NCI-H2081 treated with DMSO at 0.1 percent for 48 hours (cell line): ENCODE measurements at places on chromosomes 4 and X.

GRCh38 chr4:70613306-70614183 lies 15.0 kb upstream of the ENAM start:
- DNase-seq, result no peak

DNA sequence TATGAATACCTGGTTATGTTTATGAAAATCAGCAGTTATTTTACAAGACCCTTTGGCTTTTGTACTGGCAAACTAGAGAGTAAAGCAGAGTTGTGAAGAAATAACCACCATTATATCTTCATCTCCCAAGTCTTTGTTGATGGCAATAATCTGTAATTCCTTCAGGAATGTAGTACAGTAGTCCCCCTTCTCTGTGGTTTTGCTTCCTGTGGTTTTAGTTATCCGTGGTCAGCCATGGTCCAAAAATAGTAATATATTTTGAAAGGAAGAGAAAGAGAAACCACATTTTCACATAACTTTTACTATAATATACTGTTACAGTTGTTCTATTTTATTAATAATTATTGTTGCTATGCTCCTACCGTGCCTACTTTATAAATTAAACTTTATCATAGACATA lies 27.8 kb downstream of the BANK1 start:
- no peak for DNase-seq

GRCh38 chr4:185576962-185577950 lies 41.9 kb upstream of the PDLIM3 start:
- no peak for DNase-seq

DNA sequence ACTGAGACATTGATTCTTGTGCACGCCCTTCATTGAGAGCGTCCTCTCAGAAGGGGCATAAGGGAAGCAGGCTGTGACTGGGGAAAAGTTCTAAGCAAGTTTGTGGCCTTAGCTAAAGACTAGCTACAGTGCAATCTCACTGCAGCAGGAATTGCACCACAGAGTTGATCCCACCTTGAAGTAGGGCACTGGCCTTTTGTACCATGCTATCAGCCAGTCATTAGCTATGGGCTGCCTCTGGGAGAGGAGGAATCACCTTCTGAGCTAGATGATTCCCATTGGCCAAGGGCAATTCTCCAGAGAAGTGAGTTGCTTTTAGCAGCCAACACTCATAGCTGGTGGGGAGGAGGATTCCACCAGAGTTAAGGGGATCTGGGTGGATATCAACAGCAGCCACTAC lies 142.6 kb upstream of the SCML1 start:
- no peak for DNase-seq

GRCh38 chrX:133677123-133678063 lies 262.1 kb upstream of the GPC4 start:
- no peak for DNase-seq

DNA sequence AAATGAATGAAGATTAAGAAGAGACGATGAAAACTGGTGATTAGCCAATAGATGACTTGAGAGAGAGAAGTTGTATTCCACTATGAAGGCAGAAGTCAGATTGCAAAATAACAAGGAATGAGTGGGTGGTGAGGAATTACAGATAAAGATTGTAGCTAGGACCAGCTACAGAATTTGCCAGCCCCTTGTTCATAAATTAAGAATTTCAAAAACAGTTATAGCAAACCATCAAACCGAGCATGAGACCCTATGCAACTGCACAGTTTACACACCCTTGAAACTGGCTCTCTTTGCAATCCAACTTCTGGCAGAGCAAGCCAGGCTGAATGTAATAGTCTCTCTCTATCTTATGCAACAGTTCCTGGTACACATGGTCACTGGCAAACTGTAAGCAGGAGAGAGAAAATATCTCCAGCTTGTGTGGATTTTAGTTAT lies 35.2 kb downstream of the STAP1 start:
- no peak for DNase-seq

DNA sequence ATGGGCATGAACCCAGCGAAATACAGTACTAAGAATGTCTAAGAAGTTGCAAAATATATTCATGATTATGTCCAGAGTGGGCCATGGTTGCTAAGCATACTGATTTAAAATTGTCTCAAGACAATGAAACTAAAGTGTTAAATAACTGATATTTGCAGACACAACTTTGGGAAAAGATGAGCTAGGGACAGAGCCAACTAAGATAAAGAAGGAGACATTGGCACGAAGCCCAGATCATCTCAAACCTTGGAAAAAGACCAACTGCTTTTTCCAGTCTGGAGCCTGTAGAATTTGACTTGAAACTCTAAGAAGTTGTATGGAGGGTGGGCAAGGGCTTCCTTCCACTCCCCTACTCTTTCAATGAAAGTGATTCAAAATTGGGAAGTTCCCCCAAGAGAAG lies 108.5 kb upstream of the GLRA2 start:
- DNase-seq, result no peak

- DNase-seq, result no peak
Measured at GRCh38 chrX:48022738-48023137, 15.9 kb downstream of the SPACA5 start.

DNA sequence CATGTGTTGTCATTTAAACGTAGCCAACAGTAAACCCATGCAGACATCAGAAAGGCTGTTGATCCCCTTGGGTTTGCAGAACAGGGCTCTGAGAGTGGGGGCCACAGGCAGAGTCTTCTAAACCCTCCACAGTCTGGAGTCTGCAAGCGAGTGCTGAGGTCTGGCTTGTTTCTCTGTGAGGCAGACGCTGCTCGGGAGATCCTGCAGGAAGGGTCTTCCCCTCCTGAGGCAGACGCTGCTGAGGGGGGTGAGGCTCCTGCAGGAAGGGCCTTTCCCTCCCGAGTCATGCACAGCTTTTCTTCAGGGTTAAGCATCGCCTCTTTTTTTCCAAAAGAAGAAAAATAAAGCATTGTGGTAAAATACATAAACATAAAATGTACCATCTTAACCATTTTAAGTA lies 17.1 kb upstream of the PDE6B start:
- DNase-seq, result no peak

- DNase-seq, result no peak
Measured at GRCh38 chrX:47206316-47206715, 12.2 kb upstream of the CDK16 start.

- DNase-seq, result no peak
Measured at GRCh38 chrX:101595739-101596419, 21.9 kb downstream of the ARMCX6 start.

DNA sequence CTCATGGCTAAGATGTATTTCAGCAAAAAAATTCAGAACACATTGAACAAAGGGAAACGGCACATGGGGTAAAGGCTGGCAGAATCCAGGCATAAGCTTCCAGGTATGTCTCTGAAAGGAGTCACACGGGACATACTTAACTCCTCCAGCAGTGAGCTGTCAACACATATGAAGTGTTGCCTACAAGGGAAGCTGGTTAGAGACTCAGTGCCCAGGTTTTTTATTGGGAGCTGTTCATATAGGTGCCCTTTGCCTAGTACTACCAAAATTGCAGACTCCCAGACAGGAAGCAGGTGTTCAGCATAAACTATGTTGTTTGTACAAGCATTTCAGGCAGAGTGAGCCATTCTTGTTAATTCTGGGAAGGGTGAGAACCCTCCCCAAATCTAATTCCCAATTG lies 77.4 kb upstream of the PUDP start:
- peak; percentile 72 for DNase-seq

DNA sequence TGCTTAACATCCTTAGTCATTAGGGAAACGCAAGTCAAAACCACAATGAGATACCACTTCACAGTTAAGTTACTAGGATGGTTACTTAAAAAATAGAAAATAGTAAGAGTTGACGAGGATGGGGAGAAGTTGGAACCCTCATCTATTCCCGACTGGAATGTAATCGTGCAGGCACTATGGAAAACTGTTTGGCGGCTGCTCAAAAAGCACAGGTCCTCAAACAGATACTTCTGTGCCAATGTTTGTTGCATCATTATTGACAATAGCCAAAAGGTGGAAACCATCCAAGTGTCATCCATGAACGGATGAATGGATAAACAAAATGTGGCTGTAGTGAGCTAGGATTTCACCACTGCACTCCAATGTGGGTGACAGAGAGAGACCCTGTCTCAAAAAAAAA lies 11.7 kb downstream of the CTAG1B start:
- no peak for DNase-seq

DNA sequence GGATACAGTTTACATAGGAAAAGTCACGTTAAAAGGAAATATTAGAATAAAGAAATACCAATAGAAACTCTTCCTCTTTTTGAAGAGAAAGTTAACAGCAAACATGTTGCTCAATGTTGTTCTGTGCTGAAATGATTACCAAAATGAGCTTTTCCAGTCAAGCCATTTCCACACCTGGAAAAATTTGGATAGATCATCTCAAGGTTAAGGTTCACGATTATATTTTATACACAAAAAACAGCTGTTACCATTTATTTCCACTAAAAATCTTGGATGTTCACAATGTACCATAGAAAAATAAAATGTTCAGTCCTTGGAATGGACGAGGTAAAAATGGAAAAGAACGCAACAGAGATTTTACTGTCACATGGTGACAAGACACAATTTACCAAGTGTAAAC lies 218.7 kb downstream of the SCFD2 start:
- no peak for DNase-seq

DNA sequence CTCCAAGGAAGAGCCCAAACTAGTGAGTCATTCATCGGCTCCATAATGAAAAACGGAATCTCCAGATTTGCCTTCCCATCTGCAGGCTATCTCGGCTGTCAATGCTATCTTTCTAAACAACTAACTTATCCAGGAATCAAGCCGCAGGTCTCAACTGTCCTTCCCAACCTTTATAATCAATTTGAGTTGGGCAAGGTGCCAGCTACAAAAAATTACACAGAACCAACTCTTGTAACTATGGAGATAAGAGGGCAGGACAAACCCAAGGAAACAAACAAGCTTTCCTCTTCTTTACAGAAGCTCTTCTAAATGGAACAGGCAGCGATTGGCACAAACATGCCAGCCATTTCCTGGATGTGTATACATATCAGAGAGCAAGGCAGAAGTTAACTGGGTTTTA lies 61.2 kb upstream of the RAI2 start:
- DNase-seq, result no peak

DNA sequence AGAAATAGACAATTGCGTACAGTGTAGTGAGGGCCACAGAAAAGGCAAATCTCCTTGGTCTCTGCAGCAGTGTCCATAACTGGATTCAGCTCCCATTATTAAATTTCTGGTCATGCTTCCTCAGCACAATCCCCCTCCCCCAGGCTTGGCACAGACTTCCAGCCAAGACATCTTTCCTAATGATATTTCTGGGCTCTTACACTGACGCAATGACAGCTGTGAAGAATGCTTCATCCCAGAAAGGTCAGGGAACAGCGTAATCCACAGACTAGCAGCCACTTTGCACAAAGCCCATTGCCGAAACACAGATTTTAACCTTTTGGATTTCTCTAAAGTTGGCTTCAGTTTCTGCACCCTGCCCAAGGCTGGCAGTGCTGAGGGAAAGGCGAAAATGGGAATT lies 597.6 kb upstream of the CPEB2 start:
- DNase-seq, result no peak

GRCh38 chrX:38233891-38234667 lies 13.4 kb upstream of the SRPX start:
- DNase-seq, result no peak

DNA sequence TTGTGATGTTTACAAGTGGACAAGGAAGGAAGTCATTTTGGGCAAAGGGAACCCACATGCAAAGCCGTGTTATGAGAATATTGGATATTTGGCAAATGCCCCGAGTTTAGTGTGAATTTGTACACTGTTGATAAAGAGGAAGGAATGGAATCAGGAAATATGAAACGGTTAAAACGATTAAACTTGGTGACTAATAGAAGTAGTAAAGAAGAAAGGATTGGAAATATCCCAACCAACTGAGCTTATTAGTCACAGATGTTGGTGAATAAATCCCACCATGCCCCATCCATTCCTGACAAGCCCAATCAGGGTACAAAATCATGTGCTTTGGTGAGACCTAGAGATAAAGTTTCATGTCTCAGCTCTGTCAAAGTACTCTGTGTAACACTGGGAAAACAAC lies 22.0 kb downstream of the ARHGAP24 start:
- no peak for DNase-seq

GRCh38 chr4:141348573-141348972 lies 127.9 kb downstream of the ZNF330 start:
- no peak for DNase-seq

- no peak for DNase-seq
Measured at GRCh38 chr4:39480902-39481695, 22.2 kb downstream of the LIAS start.

DNA sequence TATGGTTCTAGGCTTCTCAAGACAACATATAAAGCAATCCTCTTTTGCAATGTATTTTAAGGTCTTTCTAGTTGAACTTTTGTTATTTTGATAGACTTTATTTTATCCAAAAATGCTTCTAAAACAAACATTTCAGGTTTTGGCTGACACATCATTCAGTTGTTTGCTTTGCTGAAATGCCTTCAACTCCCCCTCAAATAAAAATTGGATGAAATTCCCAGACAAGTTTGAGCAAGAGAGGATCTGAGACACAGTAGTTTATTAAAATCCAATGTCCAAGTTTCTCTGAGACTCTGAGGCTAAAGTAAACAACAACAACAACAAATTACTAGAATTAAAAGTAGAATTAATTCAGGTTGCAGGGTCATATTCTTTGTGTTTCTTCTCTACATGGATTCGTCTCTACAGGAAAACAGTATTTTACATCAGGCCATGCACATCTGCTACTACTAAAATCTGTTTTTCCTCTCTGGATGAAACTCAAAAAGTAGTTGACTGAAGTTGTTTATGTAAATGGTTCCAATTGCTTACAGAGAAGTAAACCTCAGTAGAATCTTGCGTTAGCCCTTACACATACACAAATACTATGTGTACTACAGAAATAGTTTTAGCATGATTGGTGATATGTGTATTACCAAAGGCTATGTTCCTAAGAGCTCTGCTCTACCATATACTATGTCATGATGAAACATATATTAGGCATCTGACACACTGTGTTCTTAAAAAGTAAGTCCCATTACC lies 64.9 kb downstream of the PRSS12 start:
- no peak for DNase-seq

DNA sequence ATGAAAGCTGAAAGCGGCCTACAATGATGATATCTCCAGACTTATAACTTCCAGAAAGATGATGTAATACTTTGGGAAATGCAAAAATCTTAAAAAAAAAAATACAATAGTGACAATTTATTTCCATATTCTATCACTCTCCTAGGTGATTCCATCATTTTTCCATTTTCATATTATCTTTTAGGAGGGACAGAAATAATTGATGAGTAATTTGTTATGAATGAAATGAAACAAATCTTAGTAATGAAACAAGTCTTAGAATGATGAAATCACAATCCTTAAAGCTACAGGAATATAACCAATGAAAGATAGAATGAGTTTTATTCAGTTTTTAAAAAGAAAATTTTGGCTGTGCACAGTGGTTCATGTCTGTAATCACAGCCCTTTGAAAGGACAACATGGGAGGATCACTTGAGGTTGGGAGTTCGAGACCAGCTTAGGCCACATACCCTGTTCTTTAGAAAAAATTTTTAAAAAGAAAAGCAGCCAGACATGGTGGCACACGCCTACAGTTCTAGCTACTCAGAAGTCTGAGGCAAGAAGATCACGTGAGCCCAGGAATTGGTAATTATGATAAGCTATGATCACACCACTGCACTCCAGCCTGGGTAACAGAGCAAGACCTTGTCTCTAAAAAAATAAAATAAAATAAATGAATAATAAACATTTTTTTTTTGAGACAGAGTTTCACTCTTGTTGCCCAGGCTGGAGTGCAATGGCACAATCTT lies 21.7 kb downstream of the CLOCK start:
- DNase-seq, result no peak
